ENCODE measurements at places on chromosomes 13 and 19.

DNA sequence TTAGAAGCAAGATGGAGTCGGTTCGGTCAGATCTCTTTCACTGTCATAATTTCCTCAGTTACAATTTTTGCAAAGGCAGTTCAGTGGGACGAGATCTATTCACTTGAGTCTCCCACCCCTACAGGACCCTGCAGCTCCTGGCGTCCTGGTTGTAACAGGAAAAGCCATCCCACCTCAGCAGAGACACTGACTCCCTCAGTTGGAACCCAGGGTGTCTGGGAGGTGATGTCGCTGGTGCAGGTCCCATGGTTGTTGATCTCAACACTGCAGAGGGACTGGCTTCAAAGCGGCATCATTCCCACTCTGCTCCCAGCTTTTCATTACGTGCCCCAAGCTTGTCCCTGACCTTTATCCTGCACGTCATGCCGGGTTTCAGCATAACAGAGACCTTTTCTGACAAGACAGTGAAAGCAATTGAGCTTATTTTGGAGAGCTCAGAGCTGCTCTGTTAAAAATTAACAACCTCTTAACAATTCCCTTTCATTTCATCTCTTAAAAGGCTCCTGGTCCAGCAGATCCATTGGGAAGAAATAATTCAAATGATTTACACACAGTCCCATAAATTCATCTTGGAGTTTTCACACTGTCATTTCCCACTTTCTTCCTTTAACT is 17.6 kb upstream of the COG3 start:
- no peak for DNase-seq

GRCh38 chr13:67740871-67741535 is 510.9 kb upstream of the PCDH9 start:
- no peak for DNase-seq

- peak; percentile 35 for DNase-seq
Observed at GRCh38 chr19:4062419-4063368, 4.0 kb downstream of the ZBTB7A start.

DNA sequence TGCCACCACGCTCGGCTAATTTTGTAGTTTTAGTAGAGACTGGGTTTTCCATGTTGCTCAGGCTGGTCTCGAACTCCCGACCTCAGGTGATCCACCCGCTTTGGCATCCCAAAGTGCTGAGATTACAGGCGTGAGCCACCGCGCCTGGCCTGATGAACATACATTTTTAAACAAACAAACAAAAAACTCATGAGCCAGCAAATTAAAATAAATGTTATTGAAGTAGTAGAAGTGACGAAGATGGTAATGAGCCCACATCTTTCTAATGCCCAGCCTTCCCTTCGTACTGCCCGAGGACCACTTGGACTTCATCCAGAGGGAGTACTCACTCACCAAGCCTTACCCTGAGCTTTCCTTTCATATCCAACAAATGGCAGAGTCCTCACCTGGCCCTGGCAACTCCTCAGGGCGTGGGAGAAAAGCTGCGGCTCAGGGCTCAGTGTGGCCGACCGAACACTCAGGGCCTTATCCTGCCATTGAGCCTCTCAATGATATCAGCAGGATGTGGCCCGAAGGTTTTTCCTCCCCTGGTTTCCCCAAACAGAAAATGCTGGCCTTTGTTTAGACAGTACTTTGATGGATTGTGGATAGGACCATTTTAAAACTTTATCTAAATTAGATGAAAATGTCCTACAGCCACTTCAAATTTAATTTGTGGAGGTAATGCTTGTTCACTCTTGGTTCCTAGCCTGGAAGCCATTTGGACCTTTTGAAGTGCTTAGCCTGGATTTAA is 22.8 kb upstream of the ABCC4 start:
- no peak for DNase-seq

DNA sequence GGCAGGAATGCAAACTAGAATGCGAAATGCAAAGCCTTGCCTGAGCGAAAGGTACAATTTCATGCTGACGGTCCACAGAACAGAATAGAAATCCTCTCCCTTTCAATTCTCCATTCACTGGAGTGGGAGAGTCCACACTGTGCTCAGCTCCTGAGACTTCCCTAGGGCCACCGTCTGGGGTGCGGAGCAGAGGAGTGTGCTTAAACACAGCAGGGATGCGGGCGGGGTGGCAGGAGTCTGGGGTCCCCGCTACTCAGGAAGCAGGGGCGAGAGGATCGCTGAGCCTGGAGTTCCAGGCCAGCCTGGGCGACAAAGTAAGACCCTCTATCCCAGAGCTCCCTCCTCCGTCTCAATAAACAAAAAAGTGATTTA is 552 bp upstream of the ZNF816 start:
- DNase-seq, result no peak

DNA sequence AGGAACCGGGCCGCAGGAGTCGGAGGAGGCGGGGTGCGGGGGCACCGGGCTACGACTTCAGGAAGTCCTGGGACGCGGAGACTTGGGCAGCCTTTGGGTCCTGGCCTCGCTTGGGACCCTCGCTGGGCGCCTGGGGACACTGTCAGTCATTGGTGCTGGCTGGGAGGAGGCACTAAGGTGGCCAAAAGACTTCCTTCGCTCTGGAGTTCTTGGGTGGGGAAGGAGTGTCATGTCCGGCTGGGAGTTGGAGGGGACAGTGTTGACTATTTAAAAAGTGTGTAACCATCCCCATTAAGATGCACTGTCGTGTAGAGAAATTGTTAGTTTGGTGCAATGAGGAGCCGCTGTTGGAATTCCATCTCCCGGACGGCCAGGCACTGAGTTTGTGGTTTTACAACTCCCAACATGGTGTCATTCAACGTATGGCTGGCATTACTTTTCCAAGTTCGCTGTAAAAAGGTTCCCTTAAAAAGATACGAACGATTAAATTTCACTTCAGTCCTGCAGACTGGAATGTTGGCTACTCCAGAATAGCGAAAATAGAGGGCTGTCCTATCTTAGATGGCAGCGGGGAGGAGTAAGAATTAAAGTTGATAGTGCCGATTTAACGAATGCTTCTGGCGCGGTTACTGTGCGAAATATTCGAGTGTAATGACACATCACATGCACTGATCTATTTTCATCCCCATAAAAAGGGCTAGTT is 776 bp downstream of the DNAJC3 start:
- peak; percentile 42 for DNase-seq
